ENCODE measurements at places on chromosomes 12 and 14.
A peak's percentile ranks its signal among the peaks of the same experiment; 100 is the strongest.

- no peak for DNase-seq
Measured at GRCh38 chr14:32679927-32680612, 258.6 kb upstream of the NPAS3 start.

GRCh38 chr14:24215495-24216344, at the start of gene MDP1:
Gene MDP1 (minus strand): TSS chr14:24216066. CDS start chr14:24215955, 111 bp downstream.
- DNase-seq, result peak; percentile 95

DNA sequence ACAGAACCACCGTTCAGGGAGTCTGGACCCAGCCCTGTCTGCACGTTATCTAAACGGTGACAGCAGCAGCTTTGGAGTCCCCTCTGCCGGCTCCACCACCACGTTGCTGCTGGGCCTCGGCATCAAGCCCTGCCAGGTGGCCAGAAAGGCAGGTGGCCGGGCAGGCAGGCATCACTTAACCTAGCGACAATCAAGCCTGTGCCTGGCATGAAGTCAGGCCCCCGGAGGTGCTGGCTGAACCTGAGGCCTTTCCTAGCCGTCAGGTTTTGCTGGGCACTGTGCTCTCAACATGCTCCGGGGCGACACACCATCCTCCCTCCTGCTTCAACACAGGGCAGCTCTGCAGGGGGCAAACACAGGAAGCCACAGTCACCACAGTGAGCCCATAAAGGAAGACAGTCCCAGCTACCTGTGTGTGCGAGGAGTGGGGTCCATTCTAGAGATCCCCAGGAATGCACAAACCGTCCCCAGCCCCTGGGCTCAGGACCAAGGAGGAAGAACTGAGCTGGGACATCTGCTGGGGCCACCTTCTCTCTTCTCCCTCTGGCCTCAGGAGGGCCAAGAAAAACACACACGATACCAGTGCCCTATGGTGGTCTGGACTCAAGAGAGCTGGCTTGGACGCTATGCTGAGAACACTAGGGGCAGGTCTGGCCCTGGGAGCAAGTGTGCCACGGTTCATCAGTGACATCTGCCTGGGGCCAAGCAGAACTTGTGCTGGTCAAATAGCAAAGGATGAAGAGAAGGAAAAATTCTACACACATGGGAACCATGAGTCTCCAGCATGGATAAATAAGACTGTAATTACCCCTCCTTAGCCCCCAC, 44.7 kb downstream of the CCDC88C start:
- no peak for DNase-seq

GRCh38 chr14:94267352-94267751, 25.7 kb downstream of the SERPINA10 start:
- DNase-seq, result no peak

DNA sequence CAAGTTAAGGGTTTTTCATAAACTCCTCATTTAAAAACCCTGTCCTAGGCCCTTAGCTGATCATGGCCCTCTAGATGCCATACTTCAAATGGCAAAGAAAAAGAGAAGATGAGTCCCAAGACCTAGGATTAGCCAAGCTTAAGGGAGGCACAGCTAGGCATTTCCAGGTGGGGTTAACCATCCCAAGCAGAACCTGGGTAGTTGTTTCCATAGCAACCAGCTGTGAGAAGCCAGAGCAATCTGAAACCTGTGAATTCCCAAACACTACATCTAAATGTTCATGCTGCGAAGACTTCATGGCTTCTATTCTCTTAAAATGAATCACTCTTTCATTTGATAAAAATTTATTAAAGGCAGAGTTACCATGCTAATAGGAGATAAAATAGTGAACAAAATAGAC, 372.9 kb downstream of the C12orf50 start:
- no peak for DNase-seq

GRCh38 chr12:94849411-94849976, 154.0 kb downstream of the NDUFA12 start:
- DNase-seq, result no peak

- peak; percentile 73 for DNase-seq
Measured at GRCh38 chr14:74425525-74426201, 347 bp downstream of the SYNDIG1L start.

- no peak for DNase-seq
Measured at GRCh38 chr12:87142342-87142741, 886.2 kb upstream of the MGAT4C start.

All from astrocyte of the hippocampus (primary cell).